ENCODE measurements at places on chromosomes 13 and 19. TPM values are rescaled to one million over a fixed set of nuclear protein-coding genes. Genes with fewer than 3 reads are reported as not detected.

DNA sequence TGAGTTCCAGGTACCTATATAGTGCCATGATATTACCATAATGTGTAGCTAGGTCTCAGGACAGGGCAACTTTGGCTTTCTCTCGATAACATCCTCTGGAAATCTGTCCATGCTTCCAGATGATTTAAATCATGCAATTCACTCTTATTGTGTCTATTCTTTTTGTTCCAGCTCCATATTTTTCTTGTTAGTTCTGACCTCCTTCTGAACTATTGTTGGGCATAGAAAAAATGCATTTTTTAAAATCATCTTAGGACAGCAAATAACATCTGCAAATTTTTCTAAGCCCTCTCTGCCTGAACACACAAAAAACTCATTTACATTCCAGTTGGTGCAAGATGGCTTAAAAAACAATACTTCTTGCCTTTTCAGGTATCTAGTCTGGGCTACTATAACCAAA lies 1561.0 kb upstream of the MIR17HG start:
- DNase-seq = no peak

DNA sequence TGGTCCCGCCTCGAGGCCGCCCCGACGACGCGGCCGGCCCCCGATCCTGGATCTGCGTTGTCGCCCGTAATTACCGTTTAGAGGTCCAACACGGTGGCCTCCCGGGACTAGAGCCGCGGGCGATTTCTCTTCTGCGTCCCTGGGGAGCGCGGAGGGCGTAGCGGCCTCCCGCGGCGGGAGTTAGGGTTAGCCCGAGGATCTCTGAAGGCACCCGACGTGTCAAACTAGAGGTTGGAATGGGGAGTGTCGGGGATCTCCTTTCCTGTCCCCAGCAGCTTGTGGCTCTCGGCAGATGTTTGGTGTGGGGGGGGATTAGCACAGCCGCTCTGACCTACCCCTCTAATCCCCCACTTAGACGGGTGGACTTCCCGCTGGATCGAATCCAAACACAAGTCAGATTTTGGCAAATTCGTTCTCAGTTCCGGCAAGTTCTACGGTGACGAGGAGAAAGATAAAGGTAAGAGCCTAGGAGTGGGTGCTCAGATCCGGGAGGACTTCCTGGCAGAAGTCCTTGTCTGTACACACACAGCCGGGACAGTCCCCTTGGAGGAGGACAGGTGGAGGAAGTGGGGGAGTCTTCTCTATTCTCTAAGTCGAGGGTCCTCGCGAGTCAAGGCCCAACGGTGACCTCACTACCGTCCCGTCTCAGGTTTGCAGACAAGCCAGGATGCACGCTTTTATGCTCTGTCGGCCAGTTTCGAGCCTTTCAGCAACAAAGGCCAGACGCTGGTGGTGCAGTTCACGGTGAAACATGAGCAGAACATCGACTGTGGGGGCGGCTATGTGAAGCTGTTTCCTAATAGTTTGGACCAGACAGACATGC lies 581 bp downstream of the CALR start:
- no peak for DNase-seq

- DNase-seq = no peak
Observed at GRCh38 chr13:97385146-97385545, 48.8 kb upstream of the RAP2A start.

PINLYP gene
- 4.8 TPM for total RNA-seq

DNA sequence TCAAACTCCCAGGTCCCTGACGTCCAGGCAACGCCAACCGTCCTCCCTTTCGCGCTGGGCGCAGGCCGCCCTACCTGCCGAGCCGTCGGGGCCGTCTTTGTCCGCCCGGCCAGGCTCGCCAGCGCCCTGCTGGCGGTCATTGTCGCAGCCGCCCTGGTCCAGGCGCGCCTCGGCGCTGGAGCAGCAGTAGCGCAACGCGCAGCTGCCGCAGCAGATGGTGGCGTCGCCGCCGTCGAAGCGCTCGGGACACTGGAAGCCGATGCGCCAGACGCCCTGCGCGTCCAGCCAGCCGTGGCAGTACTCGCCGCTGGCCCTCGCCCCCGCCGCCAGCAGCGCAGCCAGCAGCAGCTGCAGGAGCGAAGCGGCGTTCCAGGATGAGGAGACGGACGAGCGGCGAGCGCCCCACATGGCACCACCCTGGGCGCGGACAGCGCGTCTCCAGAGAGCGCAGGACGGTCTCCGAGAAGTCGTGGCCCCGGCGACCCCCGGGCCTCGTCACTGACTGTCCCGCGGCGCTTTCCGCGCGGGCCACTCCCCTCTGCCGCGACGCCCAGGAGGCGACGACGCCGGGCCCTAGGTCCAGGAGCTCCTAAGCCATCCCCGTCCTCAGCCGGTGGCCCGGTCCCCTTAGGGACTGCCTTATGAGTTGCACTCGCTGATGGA lies 1.1 kb downstream of the SHISA2 start:
- no peak for DNase-seq

- no peak for DNase-seq
Observed at GRCh38 chr19:38654628-38655055, 7.2 kb downstream of the ACTN4 start.

ZNF573 gene
- total RNA-seq = 5.9 TPM

- no peak for DNase-seq
Observed at GRCh38 chr19:2978772-2979171, 1.4 kb downstream of the TLE6 start.

MYO16 gene
- total RNA-seq = 0.85 TPM

GRCh38 chr13:40403509-40404241 lies 262.8 kb downstream of the FOXO1 start:
- no peak for DNase-seq

DNA sequence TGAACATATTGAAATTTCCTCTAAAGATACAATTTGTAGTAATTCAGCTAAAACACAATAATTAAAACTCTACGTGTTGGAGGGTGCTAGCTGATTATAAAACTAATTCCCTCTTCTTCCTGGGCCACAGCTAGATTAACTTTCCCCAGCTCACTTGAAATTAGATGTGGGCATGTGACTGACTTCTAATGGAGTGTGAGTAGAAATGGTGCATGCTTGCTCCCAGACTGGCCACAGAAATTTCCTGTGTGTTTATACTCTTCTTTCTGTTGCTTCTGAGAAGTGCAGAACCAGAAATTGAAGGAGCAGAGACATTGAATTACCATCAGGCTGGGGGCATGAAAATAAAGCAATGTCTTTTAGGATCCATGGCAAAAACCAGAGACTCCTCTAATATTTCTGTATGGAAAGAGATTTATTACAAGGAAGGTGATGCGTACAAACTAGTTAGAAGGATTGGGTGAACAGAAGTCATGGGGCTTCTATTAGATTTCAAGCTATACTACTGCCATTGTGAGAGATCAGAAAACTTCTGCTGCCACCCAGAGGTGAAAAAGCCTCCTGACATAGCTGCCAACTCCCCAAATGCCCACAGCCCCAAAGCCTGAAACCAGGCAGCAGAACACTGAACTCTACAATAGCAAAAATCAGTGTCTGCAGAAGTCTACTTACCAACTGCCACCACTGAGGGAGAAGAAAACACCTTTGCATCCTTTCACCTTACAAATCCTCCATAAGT lies 379.2 kb upstream of the MIR17HG start:
- DNase-seq = no peak

PSG11 gene
- total RNA-seq = not detected

ZNF382 gene
- total RNA-seq = 9.6 TPM

DNA sequence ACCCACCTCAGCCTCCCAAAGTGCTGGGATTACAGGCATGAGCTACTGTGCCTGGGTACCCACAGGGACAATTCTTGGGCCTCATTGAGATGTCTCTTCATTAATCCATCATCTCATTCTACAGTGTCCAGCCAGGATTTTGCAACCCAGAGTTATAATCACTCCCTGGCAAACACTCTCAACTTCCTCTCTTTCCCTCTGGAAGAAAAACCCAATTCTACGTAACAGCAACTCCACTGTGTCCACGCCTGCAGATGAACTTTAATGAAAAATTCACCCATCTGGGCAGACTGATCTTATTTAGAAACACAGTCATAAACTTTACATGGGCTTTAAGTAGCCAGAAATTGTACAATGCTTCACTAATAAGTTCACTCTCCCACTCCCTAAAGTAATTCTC lies 90.1 kb upstream of the ABCC4 start:
- no peak for DNase-seq

DNA sequence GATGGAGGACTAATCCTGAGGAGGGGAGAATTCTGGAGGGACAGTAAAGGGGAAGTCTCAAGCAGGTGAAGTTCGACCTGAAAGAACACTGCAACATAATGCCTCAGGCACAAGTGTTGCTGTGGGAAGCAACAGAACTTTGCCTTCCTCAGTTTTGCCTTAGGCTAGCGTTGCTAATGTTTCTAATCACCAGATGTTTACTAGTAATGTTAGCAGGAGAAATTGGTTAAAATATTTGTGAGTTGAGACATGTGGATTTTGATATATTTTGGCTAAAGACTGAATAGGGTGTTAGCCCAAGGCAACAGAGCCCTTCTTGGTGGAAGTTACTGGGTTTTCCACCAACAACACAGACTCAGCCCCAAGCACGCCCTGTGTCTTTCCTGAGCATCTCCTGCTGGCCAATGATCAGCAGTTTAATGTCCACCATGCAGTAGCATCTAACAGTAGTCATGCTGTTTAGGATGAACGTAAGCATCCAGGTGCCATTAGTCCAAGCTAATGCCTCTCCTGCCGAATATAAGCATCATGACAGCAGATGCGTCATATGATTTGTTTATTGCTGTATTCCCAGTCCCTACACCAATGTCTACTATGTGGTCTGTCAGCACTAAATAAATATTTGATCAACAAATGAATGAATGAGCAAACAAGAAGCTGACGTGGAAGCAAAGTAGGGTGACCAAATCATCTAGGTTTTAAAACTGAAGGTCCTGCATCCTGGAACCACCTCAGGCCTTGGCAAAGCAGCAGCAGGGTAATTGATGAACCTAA lies 511.9 kb upstream of the HTR2A start:
- DNase-seq = no peak

DNA sequence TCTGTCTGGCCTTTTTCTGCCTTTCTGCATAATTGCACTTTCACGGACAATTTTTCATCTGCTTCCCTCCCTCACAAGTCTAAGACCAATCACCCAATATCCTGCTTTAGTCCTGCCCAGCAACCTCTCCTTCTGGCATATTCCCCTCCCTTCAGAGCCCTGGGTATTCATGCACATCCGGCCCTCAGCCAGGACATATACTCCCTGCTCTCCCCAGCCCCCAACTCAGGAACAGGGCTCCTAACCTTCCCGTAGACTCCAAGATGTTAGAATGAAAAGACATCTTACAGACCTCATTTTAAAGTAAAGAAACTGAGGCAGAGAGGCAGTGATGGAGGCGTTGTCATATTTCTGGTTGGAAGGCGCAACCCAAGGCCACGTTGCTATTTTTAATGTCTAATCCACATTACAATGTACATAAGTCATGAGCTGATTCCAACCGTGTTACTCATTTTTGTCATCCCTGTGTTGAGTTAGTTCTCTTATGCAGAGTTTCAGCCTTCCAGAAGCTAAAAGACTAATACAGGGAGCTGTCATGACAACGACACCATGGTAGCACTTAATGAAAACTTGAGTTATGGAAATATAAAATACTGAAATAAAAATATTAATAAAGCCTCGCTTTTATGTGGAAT lies 209.2 kb downstream of the TSHZ3 start:
- DNase-seq = no peak

DNA sequence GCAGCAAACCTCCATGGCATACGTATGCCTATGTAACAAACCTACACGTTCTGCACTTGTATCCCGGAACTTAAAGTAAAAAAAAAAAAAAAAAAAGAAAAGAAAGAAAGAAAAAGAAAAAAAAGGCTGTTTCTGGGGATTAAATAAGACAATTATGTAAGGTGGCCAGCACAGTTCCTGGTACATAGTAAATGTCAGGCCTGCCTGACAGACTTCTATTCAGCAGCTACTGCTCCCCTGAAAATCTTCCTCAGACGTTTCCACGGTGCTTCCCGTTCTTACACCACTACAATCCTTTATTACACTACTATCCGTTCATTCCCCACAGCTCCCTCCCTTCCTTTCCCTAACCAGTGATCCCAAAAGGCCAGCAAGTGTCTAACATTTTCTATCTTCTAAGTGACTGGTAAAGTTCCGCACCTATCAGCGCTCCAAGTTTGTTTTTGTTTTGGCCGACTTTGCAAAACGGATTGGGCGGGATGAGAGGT lies 636 bp upstream of the RB1 start:
- no peak for DNase-seq
